H9 (cell line): ENCODE measurements at places on chromosomes 3 and 15. TPM values are rescaled to one million over a fixed set of nuclear protein-coding genes. Genes with fewer than 3 reads are reported as not detected.

The IL17RD gene
- total RNA-seq: 29.3 and 31.7 TPM in 2 replicates

The GLDN gene
- total RNA-seq: 0.77 and 1.3 TPM in 2 replicates

The STX19 gene
- total RNA-seq: not detected in 2 replicates

- DNase-seq: peak; percentile 29
Measured at GRCh38 chr15:89814112-89814742, 425 bp downstream of the ANPEP start.

The ADAMTS9 gene
- total RNA-seq: 0.18 and 0.46 TPM in 2 replicates
